ENCODE measurements at places on chromosomes 16 and 17. TPM values are rescaled to one million over a fixed set of nuclear protein-coding genes. Genes with fewer than 3 reads are reported as not detected.

- DNase-seq: no peak
These were observed 3.2 kb downstream of the ARHGAP17 start for GRCh38 chr16:25011891-25012514.

DNA sequence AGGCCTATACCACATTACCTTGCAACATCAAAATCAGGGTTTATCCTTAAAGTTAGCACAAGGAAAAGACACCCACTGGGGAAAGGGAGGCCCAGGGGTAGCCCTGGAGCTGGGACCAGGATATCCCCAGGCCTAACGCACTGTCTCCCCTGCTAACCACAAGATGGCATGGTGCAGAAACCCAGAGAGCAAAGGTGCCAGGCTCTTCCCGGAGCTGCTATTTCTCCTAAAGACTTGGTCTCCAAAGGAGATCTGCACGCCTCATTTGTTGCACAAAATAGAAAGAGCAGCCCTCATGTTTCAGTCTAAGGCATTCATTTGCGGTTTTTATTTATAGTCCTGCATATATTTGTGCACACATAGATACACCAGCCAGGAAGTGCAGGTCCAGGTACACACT lies 408.6 kb downstream of the SOX9 start:
- DNase-seq: no peak

DNA sequence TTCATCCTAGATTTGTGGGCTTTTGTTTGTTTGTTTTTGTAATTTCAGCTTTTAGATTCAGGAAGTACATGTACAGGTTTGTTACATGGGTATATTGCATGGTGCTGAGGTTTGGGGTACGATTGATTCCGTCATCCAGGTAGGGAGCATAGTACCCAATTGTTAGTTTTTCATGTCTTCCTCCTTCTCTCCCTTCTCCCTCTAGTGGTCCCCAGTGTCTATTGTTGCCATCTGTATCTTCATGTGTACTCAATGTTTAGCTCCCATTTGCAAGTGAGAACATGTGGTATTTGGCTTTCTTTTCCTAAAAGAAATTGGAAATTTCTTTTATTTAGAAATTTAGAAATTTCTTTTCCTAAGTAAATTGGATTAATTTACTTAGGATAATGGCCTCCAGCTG lies 37.1 kb upstream of the BCAS3 start:
- no peak for DNase-seq

DNA sequence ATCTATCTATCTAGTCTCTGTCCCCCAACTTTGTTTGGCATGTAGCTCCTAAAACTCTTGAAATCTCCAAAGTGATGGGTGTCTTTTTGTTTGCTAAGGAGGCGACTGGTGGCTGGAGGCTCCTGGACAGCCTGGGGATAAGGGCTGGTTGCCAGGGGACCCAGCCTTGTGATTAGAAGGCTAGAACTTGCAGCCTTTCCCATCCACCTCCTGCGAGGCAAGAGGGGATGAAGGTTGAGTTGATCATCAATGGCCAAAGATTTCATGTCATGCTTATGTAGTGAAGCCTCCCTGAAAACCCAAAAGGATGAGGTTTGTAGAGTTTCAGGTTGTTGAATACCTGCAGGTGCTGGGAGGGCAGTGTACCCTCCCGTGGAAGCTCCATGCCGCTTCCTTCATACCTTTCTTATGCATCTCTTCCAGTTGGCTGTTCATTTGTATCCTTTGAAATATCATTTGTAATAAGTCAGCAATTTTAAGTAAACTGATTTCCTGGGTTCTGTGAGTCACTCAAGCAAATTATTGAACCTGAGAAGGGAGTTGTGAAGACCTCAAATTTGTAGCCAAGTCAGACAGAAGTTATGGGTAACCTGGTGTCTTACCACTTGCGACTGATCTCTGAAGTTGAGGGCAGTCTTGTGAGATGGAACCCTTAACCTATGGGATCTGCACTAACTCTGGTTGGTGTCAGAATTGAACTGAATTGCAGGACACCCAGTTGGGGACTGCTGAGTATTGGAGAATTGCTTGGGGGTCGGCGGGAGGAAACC lies 202.4 kb downstream of the SEC14L1 start:
- no peak for DNase-seq

DNA sequence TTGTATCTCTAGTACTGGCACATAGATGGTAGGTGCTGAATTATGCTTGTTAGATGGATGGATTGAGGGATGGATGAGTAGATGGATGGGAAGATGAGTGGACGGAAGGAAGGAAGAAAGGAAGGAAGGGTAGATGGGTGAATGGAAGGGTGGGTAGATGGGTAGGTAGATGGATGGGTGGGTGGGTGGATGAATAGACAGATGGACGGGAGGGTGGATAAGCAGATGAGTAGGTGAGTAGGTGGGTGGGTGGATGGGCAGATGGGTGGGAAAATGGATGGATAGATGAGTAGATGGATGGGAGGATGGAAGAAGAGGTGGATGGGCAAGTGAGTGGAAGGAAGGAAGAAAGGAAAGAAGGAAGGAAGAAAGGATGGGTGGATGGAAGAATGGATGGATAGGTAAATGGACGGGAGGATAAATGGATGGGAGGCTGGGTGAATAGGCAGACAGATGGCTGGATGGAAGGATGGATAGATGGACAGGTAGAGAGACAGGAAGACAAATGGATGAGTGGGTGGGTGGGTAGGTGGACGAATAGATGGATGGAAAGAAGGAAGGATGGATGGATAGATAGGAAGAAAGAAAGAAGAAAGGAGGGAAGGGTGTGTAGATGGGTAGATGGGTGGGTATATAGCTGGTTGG lies 56.9 kb downstream of the MYH11 start:
- DNase-seq: no peak

- DNase-seq: no peak
These were observed 638.0 kb upstream of the RBFOX1 start for GRCh38 chr16:6694636-6695035.

GRCh38 chr16:6753553-6753952 lies 579.1 kb upstream of the RBFOX1 start:
- no peak for DNase-seq

The MT1H gene
- total RNA-seq: not detected

The ITGAX gene
- total RNA-seq: 0.46 TPM

GRCh38 chr16:87581857-87582215 lies 20.5 kb upstream of the JPH3 start:
- DNase-seq: peak; percentile 91

GRCh38 chr17:1315409-1315808 lies 35.9 kb downstream of the TRARG1 start:
- no peak for DNase-seq

GRCh38 chr17:3007651-3008121 lies 55.7 kb downstream of the OR1D5 start:
- DNase-seq: no peak

- no peak for DNase-seq
These were observed 299.1 kb upstream of the CDH8 start for GRCh38 chr16:62335356-62335755.

DNA sequence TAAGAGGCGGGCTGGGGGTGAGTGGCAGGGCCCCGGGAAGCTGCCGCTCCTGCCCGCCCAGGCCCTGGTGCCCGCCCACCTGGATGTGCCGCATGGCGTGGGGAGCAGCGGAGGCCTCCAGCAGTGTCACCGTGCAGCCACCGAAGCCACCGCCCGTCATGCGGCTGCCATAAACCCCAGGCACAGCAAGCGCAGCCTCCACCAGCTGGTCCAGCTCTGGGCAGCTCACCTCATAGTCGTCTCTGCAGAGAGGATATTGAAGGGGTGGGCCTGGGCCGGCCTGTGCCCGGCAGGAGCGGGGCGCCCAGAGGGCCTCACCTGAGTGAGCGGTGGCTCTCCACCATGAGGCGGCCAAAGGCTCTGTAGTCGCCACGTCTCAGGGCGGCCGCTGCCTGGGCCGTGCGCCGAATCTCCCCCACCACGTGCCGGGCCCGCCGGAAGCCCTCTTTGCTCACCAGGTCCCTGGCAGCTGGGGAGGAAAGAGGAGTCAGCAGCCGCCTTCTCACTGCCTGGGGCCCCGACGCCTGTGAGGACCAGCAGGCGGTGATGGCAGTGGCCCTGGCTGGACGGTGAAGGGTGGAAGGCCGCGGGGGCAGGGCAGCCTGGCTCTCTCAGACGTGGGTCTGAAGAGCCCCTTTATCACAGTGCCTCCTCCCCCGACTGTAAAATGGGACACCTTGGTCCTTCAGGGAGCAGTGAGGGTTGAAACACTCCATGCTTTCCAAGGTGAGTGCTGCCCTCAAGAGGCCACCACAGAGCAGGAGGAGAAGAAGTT lies 6.7 kb downstream of the GALK1 start:
- DNase-seq: no peak

The SOX9 gene
- 0.82 TPM for total RNA-seq

DNA sequence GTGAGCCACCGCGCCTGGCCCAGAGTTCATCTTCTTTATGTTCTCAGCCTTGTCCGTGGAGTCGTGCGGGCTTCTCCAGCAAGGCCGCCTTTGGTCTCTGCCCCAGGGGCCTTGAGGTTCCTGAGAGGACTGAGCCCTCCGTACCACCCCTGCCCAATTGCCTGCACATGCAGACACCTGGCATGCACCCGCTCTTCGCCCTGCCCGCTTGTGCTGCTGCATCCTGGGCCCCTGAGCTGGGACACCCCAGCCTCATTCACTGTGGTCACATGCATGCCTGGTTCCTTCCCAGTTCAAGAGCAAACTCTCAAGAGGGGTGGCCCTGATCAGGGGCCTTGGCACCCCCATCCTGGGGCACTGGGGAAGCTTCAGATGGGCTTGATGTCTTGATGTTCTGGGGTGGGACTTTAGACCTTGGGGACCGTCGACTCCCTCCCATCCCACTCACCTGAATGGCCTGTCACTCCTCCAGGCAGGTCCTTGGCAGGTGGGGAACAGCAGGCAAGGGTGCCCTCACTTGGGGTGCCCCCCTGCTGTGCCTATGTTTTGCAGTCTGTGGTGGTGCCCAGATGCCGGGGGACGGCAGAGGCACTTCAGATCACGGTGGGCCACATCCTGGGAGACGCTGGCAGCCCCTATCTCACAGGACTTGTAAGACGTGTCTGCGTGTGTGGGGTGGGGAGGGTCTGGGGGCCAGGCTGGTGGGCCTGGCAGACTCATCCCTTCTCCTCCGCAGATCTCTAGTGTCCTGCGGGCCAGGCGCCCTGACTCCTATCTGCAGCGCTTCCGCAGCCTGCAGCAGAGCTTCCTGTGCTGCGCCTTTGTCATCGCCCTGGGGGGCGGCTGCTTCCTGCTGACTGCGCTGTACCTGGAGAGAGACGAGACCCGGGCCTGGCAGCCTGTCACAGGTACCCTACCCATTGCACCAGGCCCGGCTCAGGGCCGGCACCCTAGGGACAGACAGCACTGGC lies 12.7 kb upstream of the SPNS2 start:
- no peak for DNase-seq

DNA sequence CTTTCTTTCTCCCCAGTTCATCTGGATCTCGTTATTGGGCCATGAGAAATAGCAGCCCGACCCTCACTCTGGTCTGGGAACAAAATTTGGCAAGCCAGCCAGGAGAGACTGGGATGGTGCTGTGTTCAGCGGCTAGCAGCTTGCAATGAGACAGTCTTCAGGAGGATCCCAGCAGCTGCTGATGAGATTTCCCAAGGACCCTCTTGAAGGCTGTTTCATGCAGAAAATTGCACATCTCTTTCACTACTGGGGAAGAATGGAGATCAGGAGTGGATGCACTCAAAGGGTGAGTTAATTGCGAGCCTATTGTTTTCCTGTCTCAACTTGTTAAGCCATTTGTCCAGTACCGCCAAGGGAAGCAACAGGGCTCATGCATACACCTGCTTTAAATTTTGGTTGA lies 5.5 kb upstream of the COIL start:
- no peak for DNase-seq

The HEATR9 gene
- total RNA-seq: not detected

- DNase-seq: no peak
These were observed 33.5 kb upstream of the EMP2 start for GRCh38 chr16:10613785-10614485.

GRCh38 chr17:60154616-60155426 lies 5.0 kb downstream of the CA4 start:
- DNase-seq: peak; percentile 92

GRCh38 chr16:74740795-74741304 lies 33.8 kb downstream of the FA2H start:
- DNase-seq: peak; percentile 65

The TAT gene
- not detected for total RNA-seq

DNA sequence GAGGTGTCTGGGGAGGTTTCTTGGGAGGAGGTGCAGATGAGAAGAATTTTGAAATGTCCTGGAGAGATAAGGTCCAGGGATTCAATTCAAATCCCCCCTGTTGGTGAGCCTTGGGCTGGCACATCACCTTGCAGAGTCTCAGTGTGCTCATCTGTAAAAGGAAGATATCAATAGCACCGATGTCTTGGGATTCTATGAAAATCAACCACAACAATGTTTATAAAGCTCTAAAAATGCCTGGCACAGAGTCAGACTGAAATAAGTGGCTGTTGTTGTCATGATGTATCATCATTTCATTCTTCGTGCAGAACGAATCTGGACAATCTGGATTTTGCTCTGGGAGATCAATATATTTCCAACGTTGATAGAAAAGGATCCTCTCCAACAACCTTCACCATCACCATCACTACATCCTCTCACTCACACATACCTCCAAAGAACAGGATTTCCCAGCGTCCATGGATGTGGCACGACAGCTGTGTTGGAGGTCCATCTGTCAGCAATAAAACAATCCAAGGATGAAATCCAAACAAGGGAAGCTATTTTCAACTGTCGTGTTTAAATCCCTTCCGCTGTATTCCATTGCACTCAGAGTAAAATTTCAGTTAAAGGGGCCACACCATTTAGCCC lies 393.7 kb upstream of the DYNLRB2 start:
- DNase-seq: no peak

The TEX14 gene
- total RNA-seq: not detected

DNA sequence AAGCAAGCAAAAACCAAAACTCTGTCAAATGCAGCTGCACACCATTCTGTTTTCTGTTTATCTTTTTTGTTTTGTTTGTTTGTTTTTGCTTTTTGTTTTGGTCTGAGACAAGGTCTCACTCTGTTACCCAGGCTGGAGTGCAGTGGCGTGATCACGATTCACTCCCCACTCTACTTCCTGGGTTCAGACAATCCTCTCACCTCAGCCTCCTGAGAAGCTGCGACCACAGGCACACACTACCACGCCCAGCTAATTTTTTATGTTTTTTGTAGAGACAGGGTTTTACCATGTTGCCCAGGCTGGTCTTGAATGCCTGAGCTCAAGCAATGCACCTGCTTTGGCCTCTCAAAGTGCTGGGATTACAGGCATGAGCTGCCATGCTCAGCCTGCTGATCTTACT lies 19.3 kb upstream of the SLFN13 start:
- DNase-seq: no peak

DNA sequence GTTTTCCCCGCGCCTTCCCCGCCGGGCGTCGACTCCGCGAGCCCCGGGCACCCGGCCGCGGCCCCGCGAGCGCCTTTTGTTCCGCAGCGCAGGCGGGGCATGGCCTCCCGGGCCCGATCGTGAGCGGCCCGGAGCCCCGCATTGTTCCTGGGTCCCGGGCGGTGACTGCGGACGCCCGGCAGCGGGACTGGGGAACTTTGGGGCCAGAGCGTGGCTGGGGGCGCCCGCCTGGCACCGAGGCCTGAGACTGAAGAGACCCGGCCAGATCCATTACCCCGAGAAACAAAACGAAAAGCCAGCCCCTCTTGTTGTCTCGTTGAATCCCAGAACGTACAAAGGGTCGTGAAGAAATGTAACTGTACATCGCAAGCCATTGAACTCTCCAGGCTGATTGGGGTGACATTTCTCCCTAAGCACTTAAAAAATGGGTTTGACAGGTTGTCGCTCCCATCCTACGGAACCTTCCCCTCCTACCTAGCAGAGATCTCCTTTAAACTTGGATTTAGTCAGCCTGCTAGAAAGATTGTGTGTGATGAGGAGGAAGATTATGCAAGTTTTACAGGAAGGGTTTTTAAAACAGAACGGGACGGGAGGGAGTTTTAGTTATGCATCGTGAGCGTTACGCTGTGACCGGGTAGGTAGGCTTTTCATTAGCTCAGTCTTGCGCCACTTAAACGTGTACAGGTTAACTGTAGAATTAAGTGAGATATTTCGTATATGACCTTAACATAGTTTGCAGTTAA lies 825 bp downstream of the METTL9 start:
- no peak for DNase-seq

All from MG63 (cell line).